ENCODE measurements at places on chromosomes 12 and 14. TPM values are rescaled to one million over a fixed set of nuclear protein-coding genes. Genes with fewer than 3 reads are reported as not detected.

The LBHD2 gene
- total RNA-seq = not detected

The FBXO33 gene
- 13.0 TPM for total RNA-seq

The ENDOU gene
- 1.7 TPM for total RNA-seq

DNA sequence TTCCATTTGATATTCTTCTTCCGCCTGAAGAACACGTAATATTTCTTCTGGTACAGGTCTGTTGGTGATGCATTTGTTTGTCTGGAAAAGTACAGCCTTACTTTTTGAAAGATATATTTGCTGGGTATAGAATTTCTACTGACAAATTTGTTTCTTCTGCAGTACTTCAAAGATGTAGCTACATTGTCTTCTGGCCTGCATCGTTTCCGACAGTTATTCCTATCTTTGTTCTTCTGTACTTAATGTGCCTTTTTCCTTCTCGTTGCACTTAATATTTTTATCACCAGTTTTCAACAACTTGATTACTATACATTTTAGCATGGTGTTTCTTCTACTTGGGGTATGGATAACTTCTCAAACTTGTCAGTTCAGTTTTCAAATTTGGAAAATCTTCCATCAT, 47.1 kb downstream of the SENP1 start:
- no peak for DNase-seq

DNA sequence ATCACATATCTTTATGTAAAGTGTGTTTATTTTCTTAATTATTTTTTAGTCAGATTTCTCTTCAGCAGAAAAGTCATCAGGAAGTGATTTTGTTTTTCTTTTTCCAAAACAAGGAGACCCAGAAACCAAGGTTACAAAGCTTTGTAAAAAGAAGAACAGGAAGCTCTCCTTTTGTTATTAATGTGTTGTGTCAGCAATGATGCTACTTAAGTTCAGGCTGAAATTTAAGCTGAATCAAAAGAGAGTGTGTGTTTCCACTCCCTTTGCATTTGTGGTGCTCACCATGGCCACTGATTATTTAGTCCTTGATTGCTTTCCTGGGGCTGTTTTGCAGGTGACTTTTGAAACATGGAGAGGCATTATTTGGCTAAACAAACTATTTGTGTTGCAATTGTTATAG, 155.3 kb upstream of the ATP2B1 start:
- DNase-seq = no peak

DNA sequence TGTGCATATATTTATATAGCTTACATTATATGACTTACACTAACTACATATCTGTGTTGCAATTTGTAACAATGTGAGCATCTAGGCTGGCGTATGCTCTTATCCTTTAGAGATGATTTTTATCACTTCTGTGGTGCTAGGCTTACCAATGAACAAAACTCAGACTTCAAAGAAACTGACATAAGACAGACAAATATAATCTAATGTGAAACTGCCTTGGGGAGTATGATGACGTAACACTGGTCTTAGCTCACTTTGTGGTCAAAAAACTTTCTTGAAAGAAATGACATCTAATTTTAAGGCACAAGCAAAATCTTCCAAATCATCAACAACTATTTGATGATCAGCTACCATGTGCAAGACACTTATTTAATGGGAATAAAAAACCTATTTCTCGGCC, 50.0 kb downstream of the SOX5 start:
- DNase-seq = no peak

DNA sequence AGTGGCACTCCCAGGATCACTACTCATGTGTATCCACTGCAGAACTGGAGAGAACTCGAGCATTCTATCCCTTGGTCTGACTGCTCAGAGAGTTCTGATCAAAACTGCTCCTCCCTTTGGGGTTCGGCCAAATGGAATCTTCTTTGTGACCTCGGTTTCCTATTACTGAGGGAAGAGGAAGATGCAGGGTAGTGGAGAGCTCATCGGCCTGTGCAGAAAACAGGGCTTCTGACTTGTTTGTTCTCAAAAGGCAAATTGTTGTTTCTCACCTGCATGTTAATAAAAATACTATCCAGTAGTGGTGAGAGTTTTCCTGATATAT, 17.1 kb upstream of the AKAP6 start:
- DNase-seq = no peak

DNA sequence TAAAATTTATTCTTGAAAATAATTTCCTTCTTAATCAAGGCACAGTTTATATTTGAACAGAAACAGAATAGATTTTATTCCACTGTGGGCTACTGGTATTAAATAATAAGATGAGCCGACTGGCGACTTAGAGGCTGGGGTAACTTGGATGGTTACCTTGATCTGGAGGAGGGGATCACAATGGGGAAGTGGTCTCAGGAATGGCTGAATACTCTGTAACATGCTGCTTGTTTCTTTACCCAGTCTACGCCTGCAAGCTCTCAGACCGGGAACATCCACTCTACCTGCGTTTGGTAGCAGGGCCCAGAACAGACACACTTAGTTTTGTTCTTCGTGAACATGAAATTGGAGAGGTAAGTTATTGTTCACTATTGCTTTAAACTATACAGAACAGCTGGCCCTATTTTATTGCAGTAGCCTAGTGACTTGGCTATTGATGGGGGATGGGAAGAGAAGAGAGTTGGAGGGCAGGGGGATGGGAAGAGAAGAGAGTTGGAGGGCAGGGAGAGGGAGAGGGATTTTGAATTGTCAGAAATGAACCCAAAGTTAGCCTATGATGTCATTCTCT, 67.9 kb downstream of the GNS start:
- no peak for DNase-seq

- peak; percentile 50 for DNase-seq
Observed at GRCh38 chr12:6951551-6952120, 480 bp downstream of the PTPN6 start.

- no peak for DNase-seq
Observed at GRCh38 chr14:85042301-85042700, 487.6 kb upstream of the FLRT2 start.

DNA sequence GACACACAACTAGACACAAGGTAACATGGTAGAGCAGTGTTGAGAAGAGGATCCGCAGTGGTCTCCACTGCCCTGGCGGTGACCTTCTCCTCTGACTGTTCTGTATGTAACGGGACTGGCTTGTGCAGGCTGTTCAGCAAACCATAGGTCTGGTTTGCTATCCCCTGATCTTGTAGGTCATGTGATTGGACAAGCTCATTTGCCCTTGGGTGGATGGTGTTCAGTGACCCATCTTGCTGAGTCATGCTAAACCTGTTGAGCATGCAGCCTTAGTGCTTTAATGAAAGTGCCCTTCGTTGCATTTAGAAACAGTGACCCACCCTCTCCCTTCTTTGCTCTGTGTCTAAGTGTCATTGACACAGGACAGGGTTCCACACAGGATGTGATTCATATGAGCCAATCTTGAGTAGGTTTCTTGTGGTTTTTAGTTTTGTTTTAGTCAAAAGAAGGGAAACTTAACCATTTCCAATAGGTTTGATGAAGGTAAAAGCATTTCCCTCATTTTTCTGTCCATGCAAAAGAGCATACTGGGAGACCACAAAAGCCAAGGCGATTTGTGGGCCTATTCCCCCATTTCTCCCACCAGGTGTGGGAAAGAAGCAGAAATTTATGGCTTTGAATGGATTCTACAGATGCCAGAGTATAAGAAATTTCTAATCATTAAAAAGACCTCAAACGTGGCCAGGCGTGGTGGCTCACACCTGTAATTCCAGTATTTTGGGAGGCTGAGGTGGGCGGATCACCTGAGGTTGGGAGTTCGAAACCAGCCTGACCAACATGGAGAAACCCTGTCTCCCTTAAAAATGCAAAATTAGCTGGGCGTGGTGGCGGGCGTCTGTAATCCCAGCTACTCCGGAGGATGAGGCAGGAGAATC, 32.6 kb upstream of the HIF1A start:
- DNase-seq = no peak

- DNase-seq = no peak
Observed at GRCh38 chr12:78406828-78407227, 457.7 kb upstream of the SYT1 start.

GRCh38 chr12:26845057-26845666, 12.2 kb upstream of the ITPR2 start:
- peak; percentile 77 for DNase-seq

DNA sequence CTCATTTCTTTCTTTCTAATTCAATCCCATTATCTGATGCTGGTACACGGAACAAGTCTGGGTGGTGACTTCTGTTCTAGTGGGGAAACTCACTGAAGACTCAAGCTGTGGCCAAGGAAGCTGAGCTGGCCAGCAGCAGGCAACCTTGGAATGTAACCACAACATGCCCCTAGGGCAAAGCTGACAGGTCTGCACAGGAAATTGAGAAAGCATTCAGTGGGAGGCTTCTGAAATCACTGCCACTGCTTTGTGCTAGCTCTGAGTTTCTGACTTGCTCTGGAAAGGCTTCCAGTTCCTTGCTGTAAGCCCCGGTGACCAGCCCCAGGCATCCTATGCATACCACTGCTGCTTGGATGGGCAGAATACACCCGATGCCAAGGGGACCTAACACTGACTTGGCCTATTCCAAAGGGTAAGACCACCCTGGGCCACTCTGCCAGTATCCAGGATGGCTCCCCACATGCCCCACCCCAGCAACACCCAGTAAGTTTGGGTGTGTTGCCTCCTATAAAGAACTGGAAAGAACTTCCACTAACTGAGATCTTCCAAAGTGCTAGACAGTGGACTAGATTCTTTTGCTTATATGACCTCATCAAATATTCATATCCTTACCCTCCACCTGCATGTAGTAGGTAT, 84.5 kb upstream of the CDKN3 start:
- no peak for DNase-seq

- DNase-seq = no peak
Observed at GRCh38 chr12:104199964-104200363, 15.6 kb upstream of the TXNRD1 start.

- DNase-seq = no peak
Observed at GRCh38 chr14:92176476-92176875, 54.7 kb downstream of the CPSF2 start.

GRCh38 chr14:68774771-68775613, 17.9 kb downstream of the ZFP36L1 start:
- peak; percentile 59 for DNase-seq
